Activated B cell treated with CpG ODN at 0.5 μM for 24 hours (primary cell): ENCODE measurements at places on chromosomes 12 and 14.

- DNase-seq, result no peak
Observed at GRCh38 chr12:9991876-9992275, 7.0 kb downstream of the CLEC1B start.

DNA sequence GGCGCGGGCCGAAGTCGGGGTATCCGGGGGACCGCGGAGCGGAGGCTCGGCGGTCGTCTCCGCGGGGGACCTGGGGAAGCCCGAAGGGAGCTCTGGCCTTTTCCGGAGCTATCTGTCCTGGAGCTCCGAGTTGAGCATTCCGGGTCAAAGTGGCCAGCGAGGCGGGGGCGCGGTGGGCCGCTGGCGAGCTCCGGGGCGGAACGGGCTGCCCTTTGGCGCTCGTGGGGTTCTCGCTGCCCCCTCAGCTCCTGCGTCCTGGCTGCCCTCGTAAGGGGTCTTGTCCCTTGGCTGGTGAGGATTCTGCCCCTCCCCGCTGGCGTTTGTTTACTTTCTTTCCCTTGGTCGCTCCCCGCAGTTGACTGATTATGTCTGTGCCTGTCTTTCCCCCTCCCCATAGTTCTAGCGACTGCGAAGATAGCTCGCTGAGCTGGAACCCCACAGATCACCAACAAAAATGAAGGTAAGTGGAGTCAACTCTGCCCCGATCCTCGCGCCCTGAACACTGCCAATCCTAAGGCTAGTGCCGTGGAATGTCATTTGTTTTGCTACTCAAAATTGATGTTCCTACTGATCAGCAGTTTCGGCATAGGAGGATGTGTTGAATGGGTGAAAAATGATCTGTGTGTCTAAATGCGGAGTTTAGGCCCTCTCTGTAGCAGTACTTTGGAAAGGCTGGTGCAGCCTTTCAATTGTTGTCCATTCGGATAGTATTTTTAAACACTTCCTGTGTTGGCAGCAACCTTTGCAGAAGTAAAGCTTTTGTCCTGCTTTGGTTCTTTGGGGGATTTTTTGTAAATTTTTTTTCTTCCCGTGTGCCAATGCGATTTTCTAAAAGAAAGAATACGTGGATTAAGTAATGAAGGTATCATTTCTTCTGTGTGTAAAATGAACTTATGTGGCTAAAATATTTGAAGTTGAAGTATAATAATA lies 1.3 kb downstream of the ARID4A start:
- DNase-seq, result no peak

- DNase-seq, result no peak
Observed at GRCh38 chr12:32344047-32344446, 55.3 kb upstream of the FGD4 start.

DNA sequence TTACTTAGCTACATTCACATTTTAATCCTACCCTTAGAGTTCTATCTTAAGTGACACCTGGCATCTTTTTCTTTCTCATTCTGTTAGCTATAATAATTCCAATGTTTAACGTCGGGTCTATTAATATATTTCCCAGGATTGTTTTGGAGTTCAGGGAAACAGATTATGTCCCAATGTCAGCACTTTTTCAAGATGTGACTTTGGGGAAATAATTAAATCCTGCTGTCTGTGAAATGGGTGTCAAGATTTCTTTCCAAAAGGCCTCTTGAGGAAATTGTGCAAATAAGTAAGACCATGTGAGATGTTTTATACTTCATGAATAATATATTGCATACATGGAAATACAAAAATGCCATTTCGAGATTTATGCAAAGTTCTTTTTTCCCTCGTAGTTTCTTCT lies 887.6 kb upstream of the SEL1L start:
- DNase-seq, result no peak

DNA sequence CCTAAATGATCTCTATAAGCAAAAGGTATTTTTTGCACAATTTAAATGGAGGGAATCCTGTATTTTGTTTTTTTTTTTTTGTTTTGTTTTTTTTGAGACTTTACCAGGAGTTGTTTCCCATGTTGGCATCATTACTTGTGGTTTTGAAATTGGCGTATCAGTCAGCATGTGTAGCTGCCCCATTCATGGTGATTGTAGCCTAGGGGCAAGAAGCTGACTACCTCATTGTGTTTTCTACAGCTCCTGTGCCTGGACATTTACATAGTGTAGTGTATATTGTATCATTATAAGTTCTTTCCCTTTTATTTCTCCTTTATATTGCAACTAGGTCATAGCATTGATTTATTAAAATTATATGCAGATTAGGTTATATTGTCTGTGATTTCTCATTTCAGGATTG lies 24.5 kb downstream of the SAMD4A start:
- no peak for DNase-seq

- no peak for DNase-seq
Observed at GRCh38 chr12:32053881-32054624, 52.6 kb upstream of the BICD1 start.

- no peak for DNase-seq
Observed at GRCh38 chr12:67764946-67765619, 116.5 kb downstream of the DYRK2 start.

DNA sequence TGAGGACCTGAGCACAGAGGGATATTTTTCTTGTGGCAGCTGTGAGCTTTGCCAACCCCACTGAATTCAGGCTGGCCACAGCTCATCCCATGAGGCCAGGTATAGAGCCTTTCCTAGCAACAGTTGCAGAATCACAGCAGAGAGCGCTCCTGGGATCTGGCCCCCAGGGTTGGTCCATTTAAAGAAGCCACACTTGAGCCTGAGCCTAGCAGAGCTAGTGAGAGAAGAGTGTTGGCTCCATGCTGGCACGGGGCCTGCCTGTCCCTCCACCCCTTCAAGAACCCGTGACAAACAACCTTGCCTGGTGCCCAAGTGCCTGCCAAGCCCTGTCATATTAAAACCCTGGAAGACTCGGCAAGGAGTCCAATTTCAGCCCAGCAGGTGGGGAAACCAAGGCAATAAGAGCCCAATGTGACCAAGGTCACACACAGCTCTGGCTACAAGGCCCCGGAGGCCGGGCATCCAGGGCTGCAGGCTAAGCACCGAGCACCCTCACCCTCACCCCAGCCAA lies 91.6 kb downstream of the LRRC74A start:
- DNase-seq, result no peak

DNA sequence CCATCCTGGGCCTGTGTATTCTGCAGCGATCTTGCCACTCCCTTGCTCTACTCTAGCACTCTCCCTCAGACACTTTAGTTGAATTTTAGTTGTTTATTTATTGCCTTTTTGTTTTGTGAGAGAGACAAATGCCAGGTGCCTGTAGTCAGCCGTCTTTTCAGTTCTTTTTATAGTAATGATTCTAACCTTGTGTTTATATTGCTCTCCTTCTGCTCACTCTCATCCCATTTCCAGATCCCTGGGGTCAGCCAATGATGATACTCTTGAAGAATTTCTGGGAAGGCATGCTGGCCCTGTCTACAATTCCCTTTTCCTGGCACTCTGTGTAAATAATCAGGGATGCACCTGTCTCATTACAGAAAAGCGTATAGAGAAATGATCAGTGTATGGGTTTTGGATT lies 334.1 kb upstream of the MIS18BP1 start:
- DNase-seq, result no peak
